SK-MEL-5 (cell line): ENCODE measurements at places on chromosomes 1 and 21. TPM values are rescaled to one million over a fixed set of nuclear protein-coding genes. Genes with fewer than 3 reads are reported as not detected.

The PBX1 gene
- 1.2 and 1.9 TPM in 2 replicates for total RNA-seq

The GABRD gene
- 0.16 and 0.45 TPM in 2 replicates for total RNA-seq

The TNNT2 gene
- total RNA-seq, result not detected in 2 replicates

The RIIAD1 gene
- total RNA-seq, result 0.85 TPM in 1 of 2 replicates, not detected in the other

GRCh38 chr1:67465375-67465774, 35.2 kb upstream of the SERBP1 start:
- DNase-seq, result no peak
